ENCODE measurements at places on chromosomes 1 and 21. TPM values are rescaled to one million over a fixed set of nuclear protein-coding genes. Genes with fewer than 3 reads are reported as not detected.

Gene CENPF
- 30.7 TPM for total RNA-seq

Gene LDLRAD1
- total RNA-seq = not detected

DNA sequence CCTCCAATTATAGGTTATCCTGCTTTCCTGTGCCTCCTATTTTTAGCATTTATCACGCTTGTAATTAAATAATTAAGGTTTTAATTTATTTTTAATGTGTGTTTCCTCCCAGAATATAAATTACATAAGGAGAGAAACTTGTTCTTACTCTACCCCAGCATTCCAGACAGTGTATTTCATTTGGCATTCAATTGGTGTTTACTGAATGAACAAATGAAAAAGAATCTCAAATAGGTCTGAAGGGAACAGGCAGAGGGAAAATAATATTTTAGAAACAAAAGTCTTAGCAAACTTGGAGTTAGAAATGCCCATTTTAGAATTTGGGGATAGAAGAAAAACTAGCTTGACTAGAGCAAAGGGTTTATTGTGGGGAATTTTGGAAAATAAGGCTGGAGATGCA lies 9.9 kb upstream of the RSRP1 start:
- no peak for DNase-seq

DNA sequence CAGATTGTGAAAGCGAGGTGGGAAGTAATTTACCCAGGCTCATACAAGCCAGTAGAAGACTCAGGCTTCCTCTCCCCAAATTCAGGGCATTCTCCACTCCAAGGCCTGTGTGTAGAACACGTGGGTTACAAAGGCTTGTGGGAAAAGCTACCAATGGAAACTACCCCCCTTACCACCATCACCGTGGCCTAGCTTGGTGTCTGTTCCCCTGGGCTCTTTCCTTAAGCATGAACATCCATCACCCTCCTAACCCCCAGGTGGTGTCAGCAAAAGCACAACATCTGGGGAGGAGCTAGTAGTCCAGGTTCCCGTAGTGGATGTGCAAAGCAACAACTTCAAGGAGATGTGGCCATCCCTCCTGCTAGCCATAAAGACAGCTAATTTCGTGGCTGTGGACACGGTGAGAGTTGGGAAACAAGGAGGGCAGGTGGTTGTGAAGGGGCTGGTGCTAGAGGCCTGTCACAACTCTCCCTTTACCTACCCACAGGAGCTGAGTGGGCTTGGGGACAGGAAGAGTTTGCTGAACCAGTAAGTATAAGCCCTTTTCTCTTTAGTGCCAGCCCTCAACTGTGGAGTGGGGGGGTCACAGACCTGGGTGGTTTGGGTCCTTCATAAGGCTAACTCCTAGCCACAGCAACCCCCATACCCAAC lies 701 bp upstream of the MUTYH start:
- DNase-seq = no peak

Measured in fibroblast of villous mesenchyme (primary cell).